Effector CD4-positive, alpha-beta T cell (primary cell): ENCODE measurements at places on chromosomes 7 and 10.

DNA sequence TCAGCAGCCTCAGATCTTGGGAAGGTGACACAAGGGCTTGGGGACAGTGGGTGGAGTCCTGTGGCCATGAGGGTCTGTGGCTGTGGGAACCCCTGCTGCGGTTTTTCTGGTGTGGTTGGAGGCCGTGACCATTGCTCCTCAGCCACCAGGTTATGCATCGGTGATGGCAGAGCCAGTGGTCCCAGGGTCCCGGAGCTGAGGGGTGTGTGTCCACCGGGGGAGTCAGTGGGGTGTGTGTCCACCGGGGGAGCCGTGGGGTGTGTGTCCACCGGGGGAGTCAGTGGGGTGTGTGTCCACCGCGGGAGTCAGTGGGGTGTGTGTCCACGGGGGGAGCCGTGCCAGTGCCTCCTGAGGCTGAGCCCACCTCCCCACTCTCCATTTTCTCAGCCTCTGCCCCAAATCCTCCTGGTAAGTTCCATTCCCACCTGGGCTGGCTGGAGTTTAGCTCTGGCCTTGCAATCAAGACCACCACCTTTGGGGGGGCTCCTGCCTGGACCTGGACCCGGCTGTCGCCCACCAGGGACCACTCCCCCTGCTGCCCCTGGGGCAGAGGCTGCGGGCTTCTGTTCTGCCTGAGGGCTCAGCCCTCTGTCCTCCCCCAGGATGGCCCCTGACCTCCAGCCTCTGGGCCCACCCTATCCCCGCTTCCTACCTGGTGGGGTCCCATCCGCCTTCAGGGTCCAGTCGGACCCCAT, 143.5 kb downstream of the ELFN1 start:
- DNase-seq, result no peak

- no peak for DNase-seq
Observed at GRCh38 chr10:117673230-117674010, 130.9 kb downstream of the EMX2 start.

DNA sequence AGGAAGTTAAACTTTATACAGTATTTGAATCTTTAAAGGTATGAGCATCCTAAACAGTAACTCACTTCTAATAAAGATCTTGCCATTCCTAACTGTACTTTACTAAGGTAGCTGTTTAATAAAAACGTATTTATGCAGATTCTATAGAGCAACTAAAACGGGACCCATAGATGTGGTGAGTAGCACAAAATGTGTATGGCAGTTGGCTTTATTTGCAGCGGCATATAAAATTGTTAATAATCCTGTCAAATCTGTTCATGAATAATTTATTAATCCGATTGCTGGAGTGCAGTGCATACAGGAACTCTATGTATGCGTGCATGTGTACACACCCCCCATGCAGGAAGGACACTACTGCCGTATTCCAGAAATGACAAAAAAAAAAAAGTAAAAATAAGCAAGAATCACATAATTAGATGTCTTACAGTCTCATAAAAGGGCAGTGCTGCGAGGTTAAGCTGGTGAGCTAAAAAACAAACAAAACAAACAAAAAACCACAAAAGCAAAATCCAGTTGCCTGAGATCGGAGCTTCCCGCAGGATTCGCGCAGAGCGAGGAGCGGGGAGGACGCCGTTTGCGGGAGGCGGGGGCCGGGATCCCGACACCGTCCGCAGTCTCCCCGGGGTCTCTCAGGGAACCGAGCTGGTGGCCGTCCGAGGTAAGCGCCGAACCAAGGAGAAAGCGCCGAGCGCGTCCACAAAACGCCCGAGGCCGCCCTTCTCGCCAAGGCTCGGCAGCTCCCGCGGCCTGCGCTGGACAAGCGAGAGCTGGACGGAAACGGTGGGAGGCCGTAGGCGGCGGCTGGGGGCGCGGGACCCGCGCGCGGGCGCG, 518 bp upstream of the COMMD3 start:
- DNase-seq, result no peak

DNA sequence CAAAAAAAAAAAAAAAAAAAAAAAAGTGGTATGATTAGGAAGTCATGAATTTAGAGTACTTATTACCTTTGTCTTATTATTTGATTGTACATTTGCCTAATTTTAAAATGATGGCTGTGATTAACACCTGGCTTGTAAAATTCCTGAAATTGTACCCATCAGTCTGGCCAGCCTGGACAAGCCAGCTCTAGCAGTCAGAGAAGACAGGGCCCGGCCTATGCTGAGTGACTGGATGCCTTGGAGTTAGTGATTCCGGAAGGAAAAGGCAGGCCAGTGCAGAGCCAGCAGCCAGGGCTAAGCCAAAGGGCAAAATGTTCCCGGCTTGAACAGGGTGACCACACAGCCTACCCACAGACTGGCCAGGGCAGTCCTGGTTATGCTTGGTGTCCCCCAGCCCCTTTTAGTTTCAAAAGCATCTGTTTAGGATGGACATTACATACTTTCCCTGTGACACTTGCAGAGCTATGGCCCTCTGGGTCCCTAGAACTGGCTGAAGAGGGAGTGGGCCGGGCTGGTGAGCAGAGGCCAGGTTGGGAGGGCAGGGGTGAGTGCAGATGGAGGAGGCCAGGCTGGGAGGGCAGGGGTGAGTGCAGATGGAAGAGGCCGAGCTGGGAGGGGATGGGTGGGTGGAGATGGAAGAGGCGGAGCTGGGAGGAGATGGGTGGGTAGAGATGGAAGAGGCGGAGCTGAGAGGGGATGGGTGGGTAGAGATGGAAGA, 61.7 kb downstream of the PROSER2 start:
- no peak for DNase-seq

GRCh38 chr7:38858259-38858884, 50.6 kb downstream of the VPS41 start:
- no peak for DNase-seq

- no peak for DNase-seq
Observed at GRCh38 chr7:86991093-86991769, 68.2 kb downstream of the ELAPOR2 start.

- no peak for DNase-seq
Observed at GRCh38 chr7:94130716-94131115, 126.6 kb upstream of the BET1 start.

GRCh38 chr10:100826031-100826651, 80.8 kb downstream of the PAX2 start:
- DNase-seq, result no peak

GRCh38 chr7:22782616-22783232, 39.9 kb downstream of the TOMM7 start:
- DNase-seq, result peak; percentile 50

- no peak for DNase-seq
Observed at GRCh38 chr10:97628228-97628627, 5.1 kb downstream of the MORN4 start.

- DNase-seq, result no peak
Observed at GRCh38 chr10:124995605-124996004, 53.7 kb downstream of the ZRANB1 start.

DNA sequence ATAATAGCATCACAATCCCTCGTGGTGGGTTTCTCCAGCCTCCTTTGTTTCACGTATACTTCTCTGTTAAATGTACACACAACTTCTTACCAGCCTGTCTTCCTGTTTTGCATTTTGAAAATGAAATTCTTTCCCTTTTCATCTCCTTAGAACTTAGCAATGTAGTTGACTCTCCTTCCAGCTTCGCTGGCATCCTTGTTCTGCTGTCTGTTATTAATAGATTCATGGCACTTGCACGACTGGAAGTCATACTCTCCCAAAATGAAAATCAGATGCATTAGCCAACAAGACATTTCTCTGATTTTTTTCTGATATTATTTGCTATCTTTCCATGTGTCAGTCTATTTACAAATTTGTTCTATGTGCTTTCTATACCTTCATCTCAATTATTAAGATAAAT, 3.0 kb upstream of the CREB3L2 start:
- no peak for DNase-seq

- DNase-seq, result no peak
Observed at GRCh38 chr7:129906700-129907099, 46.1 kb downstream of the UBE2H start.

DNA sequence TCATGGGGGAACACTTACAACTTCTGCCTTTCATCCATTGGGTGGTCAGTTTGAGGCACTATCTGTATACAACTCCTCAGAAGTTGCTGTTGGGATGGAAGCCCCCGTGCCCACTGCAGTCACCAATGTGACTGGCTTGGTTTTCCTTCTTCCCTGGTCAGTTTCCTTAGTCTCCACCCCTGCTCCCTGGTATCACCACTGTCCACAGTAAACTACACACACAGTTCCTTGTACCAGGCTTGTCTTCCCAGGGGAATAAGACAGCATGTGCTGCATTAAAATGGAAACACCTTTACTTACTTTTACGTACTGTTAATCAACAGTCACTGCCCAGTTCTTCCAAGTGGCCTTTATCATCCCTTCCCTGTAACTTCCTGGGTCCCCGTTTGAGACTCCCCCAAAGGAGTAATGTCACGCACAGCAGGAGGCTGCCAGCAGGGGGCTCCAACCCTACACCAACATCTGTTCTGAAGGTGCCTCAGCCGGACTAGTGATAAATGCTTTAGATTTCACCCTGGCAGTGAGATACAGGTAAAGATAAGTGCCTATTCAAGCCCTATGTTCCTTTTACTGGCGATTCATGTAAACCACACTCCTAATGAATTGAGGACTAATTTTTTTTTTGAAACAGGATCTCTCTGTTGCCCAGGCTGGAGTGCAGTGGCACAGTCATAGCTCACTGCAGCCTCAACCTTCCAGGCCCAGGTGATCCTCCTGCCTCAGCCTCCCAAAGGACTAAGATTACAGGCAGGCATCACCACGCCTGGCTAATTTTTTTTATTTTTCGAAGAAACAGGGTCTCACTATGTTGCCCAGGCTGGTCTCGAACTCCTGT, 45.3 kb upstream of the PIK3AP1 start:
- peak; percentile 68 for DNase-seq

DNA sequence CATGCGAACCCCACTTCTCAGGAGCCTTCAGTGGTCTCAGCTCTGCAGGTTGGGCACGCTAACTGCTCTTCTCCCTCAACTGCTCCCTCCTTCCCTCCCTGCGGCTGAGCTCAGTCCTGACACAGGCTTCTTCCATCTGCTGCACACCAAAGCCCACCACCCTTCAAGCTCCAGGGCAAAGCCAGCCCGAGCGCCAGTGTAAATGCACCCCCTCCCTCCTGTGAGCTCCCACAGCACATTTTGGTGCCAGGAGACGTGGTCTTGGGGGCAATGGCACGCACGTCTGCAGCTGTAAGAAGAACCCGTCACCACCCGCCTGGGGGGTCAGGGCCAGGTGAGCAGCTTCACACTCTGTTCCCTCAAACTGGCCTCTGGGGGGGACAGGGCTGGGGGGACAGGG, 15.9 kb downstream of the VIPR2 start:
- no peak for DNase-seq

DNA sequence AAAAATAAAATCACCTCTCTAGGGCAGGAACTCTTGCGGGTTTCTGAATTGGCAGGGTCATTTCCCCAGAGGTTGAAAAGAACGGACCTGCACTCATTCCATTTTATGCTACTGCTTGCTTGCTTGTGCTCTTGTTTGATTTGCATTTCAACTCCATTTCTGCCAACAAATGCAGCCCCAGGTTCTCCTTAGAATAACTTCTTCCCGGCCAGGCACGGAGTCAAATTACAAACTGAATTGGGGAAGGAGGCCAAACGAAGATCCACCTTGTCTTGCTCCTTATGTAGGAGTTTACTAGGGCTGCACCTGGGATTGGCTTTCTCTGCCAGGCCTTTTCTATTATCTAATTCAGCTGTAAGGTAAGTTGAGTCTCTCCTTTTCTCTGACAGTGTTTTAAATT, 79.6 kb downstream of the HGF start:
- DNase-seq, result no peak

DNA sequence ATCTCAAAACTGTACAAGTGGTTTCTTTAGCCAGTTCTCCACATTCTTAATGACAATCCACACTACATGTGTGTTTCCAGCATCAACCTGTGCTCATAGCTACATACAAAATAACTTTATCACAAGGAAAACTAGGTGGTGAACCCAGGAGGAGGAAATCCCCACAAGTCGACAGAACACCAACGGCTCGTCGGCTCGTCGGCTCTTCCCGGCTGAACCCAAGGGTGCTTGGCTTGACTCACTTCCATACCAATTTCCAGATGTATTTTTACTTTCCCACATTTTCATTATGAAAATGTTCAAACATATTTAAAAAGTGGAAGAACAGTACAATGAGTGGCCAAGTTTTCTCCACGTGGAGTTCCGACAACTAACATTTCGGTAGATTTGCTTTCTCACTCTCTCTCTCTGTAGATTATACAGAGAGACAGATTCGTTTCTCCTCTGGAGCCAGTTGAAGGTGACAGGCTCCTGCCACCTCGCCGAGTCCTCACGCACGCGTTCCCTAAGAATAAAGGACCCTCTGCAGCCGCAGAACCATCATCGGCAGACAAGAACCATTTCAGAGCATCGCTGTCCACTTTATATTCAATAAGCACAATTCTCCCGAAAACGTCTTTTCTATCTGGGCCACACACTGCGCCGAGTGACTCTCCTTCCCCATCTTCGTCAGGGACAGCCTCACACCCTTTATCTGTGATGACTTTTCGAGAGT, 53.3 kb downstream of the DIP2C start:
- DNase-seq, result no peak

DNA sequence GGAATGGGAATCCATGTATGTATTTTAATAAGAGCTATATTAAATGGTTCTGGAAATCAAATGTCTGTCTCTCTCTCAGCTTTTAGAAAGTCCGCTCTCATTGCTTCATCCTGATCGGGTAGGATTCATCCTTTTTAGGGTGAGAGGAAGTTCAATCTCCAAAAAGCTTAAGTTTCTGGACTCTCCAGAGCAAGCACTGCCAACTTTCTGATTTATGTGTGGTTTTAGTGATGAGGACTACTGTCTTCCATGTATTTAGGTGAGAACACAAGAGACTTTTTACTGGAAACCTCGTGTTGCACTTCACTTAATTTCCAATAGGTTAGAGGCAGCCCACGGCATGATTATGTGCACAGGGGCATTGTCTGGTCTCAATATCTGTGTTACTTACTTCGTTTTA, 267.9 kb downstream of the SUGCT start:
- DNase-seq, result no peak

DNA sequence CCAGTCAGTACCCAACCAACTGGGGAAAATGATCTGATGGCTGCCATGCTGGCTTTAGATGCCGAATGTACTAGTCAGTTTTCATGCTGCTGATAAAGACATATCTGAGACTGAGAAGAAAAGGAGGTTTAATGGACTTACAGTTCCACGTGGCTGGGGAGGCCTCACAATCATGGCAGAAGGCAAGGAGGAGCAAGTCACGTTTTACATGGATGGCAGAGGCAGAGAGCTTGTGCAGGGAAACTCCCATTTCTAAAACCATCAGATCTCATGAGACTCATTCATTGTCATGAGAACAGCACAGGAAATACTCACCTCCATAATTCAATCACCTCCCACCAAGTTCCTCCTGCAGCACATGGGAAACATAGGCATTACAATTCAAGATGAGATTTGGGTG, 508.9 kb upstream of the NRP1 start:
- DNase-seq, result no peak

- no peak for DNase-seq
Observed at GRCh38 chr10:11049806-11050205, 32.1 kb downstream of the CELF2 start.
